ENCODE measurements at places on chromosomes 11 and 22. TPM values are rescaled to one million over a fixed set of nuclear protein-coding genes. Genes with fewer than 3 reads are reported as not detected.
A peak's percentile ranks its signal among the peaks of the same experiment; 100 is the strongest.

The FOXRED1 gene
- total RNA-seq, result 49.6 TPM

The TMEM45B gene
- total RNA-seq, result 28.2 TPM

The TRIM22 gene
- 27.4 TPM for total RNA-seq

The OR52A1 gene
- not detected for total RNA-seq

The OR10G4 gene
- total RNA-seq, result not detected

The ZFTA gene
- 21.1 TPM for total RNA-seq

The OR10D3 gene
- 0.26 TPM for total RNA-seq

The LYVE1 gene
- total RNA-seq, result not detected

The GSTT2B gene
- total RNA-seq, result not detected

The LDHAL6A gene
- total RNA-seq, result not detected

The SCO2 gene
- total RNA-seq, result 2.0 TPM

The MS4A7 gene
- not detected for total RNA-seq

The FAM227A gene
- 5.0 TPM for total RNA-seq

DNA sequence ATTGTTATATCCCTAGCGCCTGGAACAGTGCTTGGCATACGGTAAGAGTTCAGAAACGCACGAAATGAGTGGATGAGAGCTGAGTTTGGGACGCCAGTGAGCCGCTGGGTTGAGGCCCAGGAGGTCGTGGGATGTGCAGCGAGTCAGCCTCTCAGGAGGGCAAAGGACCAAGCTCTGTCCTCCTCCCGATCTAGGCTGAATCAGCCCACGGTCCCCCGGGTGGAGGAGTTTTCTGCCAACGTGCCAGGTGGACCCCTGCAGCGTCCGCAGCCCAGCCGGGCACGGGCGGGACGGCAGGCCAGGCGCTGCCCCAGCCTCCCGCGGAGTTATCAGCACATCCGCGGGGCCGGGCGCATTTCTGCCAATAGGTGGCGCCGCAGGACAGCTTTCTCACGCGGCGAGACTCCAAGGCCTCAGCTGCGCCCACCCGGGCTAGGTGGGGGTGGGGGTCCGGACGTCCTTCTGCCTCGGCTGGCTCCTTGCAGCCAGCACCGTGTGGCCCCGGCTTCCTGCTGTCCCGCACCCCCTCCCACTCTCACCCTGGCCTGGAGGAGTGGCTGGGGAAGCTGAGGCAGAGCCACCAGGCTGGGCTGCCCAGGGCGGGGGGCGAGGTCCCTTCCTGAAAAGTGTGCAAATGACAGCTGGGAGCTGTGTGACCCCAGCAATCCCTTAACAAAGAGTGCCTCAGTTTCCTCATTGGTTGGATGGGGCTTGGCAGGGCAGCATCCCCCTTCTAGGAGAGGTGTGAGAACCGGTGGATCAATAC, 2.2 kb upstream of the RPS19BP1 start:
- DNase-seq, result peak; percentile 94

GRCh38 chr11:32893343-32894148, 935 bp downstream of the QSER1 start:
- DNase-seq, result peak; percentile 84

DNA sequence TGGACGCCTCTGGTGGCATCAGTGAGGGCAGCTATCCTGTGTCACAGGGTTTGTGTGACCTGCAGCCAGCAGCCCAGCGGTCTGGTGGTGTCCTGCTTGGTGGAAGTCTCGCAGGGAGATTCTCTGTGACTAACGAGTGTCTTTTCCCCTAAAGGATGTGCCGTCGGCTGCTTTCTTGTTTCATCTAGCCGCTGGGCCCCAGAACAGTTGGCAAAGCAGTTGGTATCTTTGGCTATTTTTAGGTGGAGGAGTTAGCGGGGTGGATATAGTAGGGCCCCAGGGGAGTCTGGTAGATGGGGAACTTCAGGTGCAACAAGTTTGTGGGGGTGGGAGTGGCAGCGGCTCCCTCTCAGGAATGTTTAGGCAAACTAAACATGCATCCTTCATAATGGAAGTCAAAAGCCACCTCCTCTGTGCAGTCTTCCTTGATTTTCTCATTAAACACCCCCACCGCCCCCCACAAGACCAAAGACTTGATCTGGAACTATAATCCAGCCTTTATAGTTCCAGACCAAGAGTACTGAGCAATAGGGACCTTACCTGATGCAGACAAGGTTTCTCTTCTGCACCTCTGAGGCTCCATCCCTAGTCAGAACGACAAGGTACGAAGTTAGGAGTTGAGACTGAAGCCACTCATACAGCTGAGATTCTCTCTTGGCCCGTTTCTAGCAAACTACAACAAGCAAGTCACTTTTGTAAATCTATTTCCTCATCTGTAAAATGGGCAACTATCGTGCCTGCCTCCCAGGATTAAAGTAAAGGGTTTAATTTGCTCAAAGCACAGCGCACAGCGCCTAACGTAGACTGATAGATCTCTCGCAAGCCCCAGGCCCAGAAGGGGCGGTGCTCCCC, 1.1 kb upstream of the PELI3 start:
- DNase-seq, result no peak

- DNase-seq, result no peak
Measured at GRCh38 chr11:57798905-57799559, 37.4 kb downstream of the CTNND1 start.

DNA sequence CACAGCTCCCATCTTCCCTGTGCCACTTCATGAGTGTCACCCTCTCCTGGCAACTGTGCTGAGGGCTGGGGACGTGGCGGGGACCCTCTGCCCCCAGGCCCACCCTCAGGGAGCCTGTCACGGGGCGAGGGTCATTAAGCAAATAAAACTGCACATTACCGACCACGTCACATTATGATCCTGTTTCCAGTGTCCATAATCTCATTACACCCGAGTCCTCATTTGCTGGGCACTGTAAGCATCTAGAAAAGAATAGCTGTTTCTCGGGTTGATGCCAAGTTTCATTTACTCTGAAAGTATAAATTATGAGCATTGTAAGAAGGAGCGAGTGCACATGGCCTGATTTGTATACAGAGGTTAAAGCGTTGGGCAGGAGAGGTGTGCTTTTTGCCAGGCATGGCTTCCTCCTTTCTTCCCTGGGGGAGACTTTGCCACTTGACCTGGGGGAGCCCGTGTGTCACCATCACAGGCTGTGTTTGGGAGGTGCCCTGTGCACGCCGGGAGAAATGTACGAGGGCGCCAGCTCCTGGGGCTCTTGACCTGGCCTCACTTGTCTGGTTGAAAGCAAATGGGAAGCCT, 50.5 kb downstream of the LRP5 start:
- DNase-seq, result no peak

DNA sequence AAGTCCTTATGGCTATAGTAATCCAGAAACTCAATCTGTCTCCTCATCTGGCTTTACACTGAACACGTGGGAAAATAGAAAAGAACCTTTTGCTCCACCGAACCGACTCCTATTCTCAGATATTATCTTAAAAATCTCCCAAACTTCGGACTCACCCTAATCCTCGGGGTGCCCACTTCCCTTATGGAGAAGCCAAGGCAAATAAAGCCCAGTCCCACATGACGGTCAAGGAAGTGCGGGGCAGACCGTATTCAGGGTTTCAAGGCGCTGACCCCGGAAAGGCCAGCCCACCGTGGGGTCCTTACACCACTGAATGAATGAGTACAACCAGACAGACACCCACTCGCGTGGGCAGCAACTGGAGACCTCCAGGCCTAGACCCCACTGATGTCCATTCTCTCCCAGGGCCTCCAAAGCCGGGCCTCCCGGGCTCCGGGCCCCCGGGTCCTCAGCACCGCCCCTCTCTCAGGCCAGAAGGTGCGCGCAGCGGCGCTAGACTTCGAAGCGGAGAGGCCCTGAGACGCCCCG, 489 bp downstream of the NUP98 start:
- no peak for DNase-seq

GRCh38 chr11:8330404-8330803, 66.7 kb upstream of the LMO1 start:
- no peak for DNase-seq

GRCh38 chr11:122192634-122193255, 76.7 kb upstream of the BLID start:
- no peak for DNase-seq

GRCh38 chr11:128171506-128171905, 415.9 kb downstream of the ETS1 start:
- DNase-seq, result no peak

GRCh38 chr11:113241636-113242054, 72.7 kb upstream of the TTC12 start:
- no peak for DNase-seq

GRCh38 chr11:114059278-114059983, at the start of gene ZBTB16:
Gene ZBTB16, plus strand, starts transcription at chr11:114059711. Its CDS starts 3,590 bp downstream, at chr11:114063301.
- DNase-seq, result peak; percentile 83

Measured in type B pancreatic cell (in vitro differentiated cells).